NCI-H460 (cell line): ENCODE measurements at places on chromosomes 6 and 20.
A peak's percentile ranks its signal among the peaks of the same experiment; 100 is the strongest.

DNA sequence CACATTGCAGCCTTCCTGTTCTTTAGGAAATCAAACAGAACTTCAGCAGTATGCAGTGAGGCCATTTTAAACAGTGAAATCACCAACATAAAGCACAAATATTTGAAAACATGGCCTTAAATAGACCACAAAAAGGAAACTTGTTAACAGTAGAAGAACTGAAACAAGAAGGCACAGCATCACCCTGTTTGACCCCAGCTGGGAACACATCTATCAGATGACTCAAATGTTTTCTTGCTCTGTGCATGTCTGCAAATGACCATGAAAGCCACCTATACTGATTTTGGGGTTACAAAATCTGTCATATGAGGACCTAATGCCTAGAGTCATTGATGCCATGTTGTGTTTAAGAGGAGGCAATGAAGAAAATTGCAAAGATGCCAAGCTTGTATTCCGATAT is 123.8 kb upstream of the ADGRF1 start:
- no peak for DNase-seq

DNA sequence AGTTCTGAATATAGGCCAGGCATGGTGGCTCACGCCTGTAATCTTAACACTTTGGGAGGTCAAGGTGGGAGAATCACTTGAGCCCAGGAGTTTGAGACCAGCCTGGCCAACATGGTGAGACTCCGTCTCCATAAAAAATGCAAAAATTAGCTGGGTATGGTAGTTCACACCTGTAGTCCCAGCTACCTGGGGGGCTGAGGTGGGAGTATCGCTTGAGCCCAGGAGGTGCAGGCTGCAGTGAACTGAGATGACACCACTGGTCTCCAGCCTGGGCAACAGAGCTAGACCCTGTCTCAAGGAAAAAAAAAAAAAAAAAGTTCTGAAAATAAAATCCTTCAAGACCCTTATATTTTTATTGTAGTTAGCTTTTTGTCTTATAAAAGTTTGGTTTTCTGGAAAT is 11.7 kb upstream of the WTAP start:
- no peak for DNase-seq

DNA sequence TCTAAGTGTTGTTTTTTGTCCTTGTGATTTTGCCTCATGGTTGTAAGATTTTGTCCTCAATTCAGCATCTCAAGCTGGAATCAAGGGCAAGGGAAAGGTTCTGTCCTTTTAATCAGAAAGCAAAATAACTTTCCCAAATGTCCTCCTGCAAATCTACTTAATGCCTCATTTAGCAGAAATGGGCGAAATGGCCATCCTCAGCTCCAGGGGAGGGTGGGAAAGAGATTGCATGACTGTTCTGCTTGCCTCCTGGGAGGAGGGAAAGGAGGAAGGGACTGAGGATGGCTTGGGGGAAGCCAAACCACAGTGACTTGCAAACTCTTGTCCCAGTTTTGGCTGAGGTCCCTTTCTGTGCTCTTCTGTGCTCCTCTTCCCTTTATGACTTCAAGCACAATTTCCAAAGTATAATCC is 43.4 kb downstream of the TNFAIP3 start:
- no peak for DNase-seq

DNA sequence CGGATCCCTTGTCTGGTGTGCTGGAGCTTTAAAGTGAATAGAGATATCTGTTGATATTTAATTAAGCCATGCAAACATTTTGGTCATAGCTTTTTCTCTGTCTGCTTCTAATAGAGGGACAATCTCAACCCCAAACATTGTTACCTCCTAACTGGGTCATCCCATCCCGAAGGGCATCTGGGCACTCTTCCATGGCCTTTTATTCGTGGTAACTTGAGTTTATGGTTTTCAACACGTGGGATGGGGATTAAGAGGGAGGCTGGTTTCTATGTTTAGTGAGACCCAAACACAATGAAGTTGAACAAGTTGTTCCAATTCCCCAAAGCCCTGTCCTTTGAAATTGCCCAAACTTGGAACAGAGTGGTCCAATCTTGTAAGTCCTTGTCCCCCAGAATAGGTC is 1.4 kb upstream of the ENPP5 start:
- DNase-seq: no peak

- no peak for DNase-seq
Measured at GRCh38 chr6:169229615-169230321, 23.9 kb downstream of the THBS2 start.

DNA sequence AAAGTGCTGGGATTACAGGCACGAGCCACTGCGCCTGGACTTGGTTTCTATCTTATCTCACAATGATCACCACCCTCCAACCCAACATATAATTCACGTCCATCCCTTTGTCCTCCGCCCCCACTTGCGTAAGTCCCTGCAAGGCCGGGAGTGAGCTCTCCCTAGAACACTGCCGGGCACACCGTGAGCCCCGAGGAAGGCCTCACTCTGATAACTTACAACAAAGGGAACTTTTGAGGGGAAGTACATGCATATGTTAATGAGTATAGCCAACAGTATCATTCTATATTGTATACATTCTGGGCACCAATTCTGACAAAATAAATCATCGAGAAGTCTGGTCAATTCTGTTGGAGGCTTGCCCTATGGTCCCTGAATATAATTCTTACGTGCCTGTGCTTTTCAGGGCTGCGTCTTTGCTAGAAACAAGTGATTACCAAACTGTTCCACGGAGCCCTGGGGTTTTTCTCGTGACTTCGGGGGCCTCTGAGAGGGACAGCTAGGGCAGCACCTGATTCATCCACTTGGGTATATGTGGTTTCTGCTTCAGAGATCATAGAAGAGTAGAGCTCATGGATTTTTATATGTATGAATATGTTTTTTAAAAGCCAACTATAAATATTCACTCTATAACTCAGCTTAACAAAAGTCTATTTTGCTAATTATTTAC is 469.8 kb upstream of the AGPAT4 start:
- no peak for DNase-seq

GRCh38 chr6:24529985-24530384 is 35.2 kb downstream of the ALDH5A1 start:
- no peak for DNase-seq

- no peak for DNase-seq
Measured at GRCh38 chr20:20904501-20904831, 192.0 kb upstream of the RALGAPA2 start.

DNA sequence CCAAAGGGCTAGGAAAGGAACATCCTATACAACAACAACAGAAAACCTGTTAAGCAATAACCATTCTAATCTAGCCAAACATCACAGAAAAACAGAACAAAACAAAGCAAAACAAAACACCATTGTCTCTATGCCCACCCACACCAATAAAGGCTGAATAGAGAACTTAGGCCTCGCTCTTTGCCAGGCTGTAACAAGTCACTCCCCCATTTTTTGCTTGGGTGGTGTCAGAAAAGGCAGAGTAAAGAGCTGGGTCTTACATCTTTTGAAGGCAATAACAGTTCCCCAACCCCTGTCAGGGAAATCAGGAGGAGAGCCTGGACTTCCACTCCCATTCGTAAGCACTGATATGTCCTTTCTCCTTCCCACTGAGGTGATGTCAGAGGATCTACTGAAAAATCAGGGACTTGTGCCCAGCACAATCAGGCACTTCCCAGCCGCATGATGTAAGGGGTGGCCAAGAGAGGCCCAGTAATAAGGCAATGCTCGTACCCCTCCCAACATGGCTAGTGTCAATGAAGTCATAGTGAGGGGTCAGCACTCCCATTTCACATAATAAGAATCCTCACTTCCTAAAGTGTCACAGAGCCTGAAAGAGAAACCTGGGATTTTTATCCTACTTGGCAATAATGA is 31.0 kb downstream of the THEMIS start:
- DNase-seq: no peak

DNA sequence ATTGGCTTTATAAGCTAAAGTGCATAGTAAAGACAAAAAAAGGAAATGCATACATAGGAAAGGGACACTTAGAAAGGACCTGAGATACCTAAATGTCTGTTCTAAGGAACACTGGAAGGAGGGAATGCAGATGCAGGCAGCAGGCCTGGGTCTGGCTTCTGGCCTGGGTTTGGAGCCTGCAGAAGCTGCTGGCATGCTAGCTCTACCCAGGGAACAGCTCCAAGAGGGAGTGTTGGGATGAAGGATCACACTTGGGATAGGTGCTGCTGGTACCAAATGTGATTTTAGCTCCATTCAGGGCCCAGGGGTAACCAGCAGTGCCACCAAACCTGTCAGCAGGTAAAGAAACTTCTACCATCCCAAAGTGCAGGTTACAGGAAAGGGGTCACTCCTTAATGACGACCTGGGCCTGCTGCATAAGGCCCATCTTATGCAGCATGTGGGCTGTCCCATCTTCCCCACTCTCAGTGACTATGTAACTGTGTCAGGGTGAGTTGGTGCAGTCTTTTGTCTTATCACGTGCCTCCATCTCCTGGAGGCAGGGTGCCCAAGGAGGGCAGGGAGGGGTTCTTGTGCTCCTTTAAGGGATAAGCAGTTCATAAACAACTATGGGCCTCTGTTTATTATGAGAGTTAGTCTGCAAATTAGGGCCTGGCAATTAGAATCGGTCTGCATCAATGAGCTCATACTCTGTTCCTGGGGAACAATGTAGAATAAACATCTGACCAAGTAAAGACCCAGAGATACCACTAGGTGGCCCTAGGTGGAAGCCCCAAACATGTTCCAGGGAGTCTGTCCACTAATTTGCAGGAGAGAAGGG is 26.9 kb downstream of the DDX27 start:
- DNase-seq: peak; percentile 42

DNA sequence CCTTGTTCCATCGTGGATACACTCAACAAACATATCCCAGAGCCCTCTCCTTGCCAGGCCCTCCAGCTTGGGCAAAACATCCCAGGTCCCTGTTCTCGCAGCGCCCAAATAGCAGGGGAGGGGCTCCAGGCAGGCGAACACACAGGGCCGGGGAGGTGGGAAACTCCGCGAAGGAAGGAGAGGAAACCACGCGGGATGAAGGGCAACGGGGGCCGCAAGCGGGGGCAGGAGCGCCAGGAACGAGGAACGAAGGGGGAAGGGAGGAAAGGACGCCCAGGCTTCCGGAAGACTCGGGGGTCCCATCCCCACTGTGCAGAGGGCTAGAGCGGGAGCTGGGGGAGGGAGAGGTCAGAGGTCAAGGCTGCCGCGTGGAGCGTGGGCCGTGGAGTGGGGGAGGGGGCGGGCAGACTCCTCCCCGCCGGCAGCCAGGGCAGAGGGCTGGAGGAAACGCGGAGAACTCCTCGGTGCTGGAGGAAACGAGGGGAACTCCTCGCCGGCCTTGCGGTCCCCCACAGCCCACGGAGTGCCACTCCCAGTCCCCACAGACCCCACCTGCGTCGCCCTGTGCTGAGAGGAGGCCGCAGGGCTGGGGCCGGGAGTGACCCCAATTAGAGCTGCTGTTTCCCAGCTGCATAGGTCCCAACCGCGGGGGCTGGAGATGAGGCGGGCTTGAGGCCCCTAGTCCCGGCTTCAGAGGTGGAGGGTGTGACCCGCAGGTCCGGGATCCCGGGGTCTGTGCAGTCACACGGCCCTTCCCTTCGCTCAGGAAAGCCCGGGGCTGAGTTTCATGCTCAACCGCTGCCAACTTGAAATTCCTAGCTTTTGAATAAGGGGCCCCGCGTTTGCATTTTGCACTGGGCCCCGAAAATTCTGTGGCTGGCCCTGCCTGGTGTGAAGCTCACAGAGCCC is 1.2 kb upstream of the RBM38 start:
- no peak for DNase-seq

DNA sequence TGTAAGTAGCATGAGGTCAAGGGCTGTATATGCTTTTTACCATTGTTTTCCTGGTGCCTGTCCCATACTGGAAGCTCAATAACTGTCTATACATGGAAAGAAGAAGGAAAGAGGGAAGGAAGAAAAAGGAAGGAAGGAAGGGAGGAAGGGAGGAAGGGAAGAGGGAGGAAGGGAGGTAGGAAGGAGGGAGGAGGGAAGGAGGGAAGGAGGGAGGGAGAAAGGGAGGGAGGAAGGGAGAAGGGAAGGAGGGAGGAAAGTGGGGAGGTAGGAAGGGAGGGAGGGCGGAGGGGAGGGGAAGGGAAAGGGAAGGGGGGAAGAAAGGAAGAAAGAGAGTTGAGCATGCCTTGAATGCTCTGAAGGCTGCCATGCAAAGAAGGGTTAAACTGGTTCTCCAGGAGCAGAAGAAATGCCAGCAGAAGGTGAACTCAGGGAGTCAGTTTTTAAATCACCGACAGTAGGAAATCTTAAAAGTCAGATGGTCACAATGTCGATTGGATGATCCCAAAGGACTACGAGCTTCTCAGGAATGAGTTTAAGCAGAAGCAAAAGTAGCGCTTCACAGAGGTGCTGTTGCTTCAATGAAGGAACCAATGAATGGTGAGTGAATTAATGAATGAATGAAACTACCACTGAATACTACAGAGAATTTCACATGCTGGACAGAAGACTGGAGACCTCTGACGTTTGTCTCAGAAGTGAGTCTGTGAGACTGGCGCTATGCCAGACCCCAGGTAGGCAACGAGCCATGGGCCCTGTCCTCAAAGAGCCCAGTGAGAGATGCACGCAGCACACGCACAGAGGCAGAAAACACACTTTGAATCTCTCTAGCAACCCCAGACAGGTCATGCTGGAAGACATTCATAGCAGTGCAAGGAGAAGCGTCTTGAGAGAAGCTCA is 117.6 kb downstream of the MRPL14 start:
- DNase-seq: no peak

- DNase-seq: no peak
Measured at GRCh38 chr20:58843128-58843556, 7.6 kb downstream of the GNAS-AS1 start.

- no peak for DNase-seq
Measured at GRCh38 chr20:49850463-49851230, 38.0 kb downstream of the SLC9A8 start.

DNA sequence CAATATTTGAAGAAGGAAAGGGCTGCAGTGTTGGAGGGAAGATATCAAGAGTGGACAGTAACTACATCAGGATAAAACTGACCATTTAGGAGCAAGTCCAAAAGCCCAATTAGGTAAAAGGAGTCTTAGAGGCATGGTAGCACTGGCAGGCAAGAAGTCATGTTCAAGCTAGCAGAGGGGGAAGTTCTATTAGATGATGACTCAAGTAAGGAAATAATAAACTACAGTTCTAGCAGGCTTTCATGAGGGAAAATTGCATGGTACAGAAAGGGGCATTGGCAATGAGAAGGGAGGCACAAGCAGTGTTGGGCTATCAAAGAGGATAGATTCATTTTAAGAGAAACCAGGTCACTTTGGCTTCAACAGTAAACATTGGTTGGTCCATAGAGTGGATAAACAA is 156.1 kb upstream of the PTPRK start:
- DNase-seq: no peak

DNA sequence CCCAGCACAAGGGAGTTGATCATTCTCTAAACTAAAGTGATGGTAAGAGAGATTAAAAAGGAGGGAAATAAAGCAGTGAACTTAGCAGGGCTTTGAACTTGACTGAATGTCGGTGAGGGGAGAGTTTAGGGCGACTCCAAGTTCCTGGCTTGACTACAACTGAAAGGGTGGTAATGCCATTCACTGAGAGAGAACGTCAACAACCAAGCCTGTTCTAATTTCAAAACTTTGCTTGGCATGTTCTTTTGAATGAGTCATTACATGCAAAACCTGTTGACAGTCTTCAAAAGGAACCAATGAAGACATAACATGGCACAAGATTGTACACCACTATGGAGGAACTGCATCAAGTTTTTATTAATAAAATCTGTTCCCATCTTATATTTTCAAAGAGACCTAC is 10.3 kb upstream of the MYB start:
- DNase-seq: no peak
